ENCODE measurements at places on chromosomes 7 and 10.

DNA sequence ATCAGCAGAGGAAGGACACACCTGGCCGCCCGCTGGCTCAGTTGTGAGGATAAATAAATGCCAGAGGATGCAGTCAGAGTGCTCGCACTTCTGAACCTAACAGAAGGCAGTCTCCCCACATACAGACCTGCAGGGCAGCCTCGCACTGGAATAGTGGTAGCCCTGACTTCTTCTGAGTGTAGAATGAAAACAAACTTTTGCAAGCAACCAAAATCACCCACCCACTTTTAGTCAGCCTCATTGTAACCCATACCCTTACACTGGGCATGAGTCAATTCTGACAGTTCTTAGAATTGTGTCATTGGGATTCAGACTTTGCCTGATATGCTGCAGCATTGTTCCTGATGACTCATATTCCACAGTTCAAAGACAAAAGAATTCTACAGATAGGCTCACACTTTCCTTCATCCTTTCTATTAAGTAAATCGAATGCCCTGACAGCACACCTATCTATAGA, 167.0 kb upstream of the CDK1 start:
- no peak for DNase-seq

- DNase-seq = no peak
Observed at GRCh38 chr7:157616931-157617330, 280.1 kb downstream of the DNAJB6 start.

DNA sequence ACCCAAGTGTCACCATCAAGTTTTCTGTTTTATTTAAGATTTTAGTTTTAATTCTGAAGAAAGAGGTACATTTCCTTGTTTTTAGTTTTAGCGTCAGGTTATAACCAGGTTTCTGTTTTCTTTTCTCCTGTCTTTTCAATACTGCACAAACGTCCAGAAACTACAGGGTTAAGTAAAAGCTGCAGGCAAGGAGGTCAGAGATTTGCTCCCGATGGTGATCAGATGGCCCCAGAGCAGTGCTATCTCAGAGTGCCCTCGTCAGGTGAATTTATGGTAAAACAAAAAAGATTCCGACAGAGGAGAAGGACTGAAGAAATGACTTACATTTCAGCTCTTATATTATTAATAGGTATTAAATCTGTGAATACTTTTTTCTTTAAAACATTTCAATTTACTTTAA, 128.2 kb downstream of the STRA8 start:
- no peak for DNase-seq

GRCh38 chr7:112212571-112212970, 6.1 kb downstream of the ZNF277 start:
- no peak for DNase-seq

DNA sequence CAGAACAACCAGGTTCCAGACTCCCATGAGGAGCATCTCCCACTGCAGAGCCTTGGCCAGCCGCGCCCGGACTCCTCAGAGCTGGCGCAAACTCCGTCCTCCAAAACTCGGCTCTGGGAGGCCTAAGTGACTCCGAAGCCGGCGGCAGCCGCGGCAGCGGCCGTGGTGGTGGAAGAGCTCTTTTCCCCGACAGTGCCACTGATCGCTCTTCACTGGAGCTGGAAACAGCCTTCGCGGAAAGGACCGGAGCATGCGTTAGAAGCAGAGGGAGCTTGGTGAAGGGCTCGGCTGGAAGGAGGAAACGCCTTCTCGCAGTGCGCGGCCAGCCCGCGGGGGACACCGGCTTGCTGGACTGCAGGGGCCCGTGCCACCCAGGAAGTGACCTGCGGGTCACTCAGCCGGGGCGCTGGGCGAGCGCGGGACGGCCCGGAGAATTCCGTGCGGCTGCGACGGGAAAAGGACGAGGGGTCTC, 5.0 kb upstream of the HOXA13 start:
- DNase-seq = no peak

DNA sequence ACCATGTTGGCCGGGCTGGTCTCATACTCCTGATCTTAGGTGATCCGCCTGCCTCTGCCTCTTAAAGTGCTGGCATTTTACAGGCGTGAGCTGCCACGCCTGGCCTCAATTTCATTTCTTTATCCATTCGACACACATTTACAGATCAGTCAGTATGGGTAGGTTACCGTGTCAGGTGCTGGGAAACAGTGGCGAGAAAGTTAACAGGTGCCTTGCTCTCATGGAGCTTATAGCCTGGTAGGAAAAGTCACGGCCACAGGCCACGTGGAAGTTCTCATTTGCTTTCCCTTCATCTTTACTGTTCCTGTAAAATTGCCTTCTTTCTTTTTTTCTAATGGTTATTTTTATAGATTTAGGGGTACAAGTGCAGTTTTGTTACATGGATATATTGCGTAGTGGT, 2.6 kb upstream of the CAMK1D start:
- no peak for DNase-seq

DNA sequence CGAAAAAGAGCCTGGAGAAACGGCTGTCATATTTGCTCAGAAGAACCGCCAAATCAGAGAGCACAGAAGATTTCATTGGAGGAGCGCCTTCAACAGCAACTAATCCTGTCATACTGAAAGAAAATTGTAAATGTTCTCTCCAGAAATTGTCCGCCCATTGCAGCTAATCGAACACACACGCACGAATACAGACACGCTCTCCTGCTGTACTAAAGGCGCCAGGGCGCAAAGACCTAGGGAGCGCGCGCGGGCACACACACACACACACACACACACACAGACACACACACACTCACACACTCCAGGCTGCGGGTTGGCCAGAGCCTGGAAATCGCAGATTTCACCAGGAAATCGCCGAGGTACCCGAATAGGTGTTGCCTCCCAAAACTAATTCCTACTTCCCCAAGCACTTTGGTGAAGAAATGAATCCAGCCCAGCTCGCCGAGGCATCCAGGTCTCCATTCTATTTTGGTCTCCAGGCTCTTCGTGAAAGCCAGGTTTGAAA, at the start of gene CHRM2:
Gene CHRM2 (plus strand): TSS at position 157 of the 505 bp plus-strand sequence. CDS start 146,214 bp downstream, outside the sequence.
- DNase-seq = no peak

- no peak for DNase-seq
Observed at GRCh38 chr7:1242256-1242605, 9.6 kb downstream of the UNCX start.

DNA sequence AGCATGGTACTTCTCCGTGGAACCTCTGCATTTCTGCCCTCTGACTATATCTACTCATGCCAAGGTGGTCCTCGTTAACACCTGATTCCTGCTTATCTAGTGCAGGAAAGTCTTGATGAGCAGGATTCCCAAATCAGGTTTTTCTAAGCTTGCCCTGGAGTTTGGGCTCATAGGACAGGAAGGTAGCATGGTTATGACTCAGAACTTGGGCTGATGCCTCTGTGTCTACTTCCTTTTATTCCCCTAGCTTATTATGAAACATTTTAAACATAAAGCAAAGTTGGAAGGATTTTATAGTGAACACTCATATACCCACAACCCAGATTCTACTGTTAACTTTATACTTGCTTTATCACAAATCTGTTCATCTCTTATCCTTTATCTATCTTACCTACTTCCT, 5.6 kb downstream of the SUFU start:
- DNase-seq = no peak

DNA sequence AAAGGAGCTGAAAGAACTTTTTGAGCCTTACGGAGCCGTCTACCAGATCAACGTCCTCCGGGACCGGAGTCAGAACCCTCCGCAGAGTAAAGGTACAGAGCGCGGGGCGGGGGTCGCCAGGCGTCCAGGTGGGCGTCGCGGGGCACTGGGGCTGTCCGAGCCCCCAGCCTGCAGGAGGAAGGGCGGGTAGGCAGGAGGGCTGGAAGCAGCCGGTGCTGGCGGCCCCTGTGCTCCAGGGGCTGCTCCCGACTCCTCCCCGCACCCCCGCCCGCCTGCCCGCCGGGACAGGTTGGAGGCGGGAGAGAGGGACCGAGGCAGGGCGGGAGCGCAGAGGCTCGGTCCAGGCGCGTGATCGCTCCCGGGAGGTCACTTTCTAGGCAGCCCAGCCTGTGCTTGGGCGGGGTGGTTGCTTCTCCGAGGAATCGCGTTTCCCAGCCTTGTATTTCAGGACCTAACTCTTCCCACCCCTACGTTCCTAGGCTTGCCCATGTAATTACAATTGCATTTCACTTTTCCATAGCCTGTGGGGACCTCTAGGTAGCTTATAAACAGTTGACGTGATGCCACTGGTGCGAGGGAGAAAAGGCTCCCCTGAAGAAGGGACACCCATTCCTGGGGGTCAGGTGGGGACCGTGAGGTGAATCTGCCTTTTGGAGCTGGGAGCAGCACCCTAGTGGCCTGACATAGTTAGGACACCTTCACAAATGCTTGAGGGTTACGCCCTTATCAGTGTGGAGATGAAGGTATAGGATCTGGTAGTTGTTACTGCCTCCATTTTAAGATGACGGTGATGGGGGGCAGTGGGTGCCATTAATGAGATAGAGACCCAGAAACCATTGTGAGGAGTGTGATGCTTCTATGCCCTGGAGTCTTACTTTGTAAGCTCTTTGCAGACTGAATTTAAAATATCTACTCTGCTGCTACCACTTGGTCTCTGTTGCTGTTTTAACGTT, 148.2 kb downstream of the CELF2 start:
- no peak for DNase-seq

DNA sequence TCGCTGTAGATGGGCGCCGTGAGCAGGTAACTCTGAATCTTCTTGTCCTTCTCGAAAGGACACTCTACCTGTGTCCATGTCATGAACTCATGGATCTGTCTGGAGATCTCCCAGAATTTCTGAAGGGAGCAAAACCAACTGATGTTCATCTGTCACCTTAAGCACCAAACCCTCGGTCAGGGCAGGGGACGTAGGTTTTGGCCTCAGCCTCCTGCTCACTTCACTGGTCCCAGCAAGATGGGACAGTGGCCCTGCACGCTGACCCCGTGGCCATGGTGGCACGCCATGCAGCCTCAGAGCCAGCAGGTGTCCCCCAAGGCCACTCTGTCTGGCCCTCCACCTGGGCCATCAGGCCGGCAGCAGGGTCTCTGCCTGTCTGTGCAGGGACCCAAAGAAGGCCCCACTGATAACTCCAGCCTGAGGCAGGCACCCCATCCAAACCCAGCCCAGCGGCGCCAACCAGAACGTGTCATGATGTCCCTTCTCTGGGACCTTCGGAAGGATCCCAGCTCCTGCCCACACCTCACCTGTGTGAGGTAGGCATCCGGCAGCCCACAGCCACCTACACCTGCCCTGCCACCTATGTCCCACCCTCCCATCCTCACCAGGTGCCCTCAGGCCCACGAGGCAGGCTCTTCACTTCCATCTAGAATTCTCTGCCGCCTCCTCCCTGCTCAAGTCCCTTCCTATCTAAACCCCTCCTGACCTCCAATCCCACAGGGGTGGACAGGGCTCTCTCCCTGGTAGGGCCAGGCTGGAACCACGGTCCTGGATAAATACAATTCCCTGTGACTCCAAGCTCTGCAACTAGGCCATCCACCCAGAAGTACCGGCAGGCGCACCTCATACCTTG, 59.0 kb downstream of the CSGALNACT2 start:
- no peak for DNase-seq

GRCh38 chr10:80275135-80275498, 14.3 kb downstream of the MAT1A start:
- DNase-seq = no peak

- DNase-seq = no peak
Observed at GRCh38 chr7:95596198-95597063, at the start of gene PDK4. Gene PDK4, minus strand, starts transcription at chr7:95596516. Its CDS starts 223 bp downstream, at chr7:95596293.

DNA sequence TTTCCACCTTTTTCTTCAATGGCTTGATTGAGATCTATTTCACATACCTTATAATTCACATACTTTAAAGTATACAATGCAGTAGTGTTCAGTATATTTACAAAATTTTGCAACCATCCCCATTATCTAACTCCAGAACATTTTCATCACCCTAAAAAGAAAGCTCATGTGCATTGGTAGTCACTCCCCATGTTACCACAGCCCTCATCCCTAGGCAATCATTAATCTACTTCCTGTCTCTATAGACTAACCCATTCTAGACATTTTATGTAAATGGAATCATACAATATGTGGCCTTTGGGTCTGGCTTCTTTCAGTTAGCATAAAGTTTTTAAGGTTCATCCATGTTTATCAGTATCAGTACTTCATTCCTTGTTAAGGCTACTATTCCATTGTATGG, 214.2 kb downstream of the WDR11 start:
- DNase-seq = no peak

GRCh38 chr7:25124465-25125136, 459 bp downstream of the CYCS start:
- DNase-seq = no peak

- DNase-seq = no peak
Observed at GRCh38 chr10:69279110-69279509, 814 bp downstream of the HK1 start.

DNA sequence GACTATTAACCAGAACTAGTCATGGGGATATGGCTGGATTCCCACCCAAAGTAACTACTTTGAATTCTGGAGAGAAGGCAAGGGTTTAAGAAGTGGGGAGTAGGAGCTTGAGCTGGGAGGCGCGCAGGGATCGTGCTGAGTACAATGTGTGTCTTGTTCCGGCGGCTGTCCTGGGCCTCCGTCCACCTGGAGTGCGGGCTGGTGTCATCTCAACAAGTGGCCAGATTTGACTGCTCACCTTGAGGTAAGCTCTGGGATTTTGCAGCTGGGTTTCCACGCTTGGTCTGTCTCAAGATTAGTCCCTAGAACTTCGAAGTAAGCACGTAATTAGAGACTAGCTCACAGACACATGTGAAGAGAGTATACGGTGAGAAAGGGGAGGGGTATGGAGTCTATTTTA, 49.4 kb downstream of the GLRX3 start:
- DNase-seq = no peak

DNA sequence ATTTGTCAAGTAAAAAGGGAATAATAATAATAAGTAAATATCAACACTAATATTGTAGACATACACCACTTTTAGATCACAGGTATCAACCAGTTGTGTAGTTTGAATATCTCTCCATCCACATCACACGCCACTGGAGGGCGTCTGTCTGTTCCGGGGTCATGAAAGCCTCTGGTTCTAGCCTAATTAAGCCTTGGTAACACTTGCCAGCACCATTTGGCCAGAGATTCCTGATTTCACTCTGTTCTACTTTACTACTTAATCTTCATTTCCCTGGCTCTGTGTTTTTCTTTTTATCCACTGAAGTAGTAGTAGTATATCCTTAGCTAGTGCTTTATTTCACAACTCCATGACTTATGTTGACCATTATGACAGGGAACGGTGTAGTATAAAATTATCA, 285.6 kb upstream of the POM121L12 start:
- DNase-seq = no peak

- DNase-seq = no peak
Observed at GRCh38 chr10:51405580-51406351, 293.6 kb downstream of the CSTF2T start.

DNA sequence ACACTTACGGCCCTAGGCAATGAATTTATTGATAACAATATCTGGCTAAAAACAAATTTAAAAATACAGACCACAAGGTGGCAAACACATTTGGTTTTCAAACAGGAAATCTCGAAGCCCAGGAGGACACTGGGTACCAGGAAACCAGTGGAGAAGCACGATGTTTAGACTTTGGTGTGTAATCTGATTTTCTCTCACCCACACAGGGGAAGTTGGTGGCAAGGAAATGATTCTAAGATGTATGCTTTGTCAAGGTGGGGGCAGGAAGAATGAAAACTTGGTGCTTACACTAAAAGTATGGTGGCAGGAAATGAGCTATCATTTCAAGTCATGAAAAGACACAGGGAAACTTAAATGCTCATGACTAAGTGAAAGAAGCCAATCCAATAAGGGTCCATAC, 113.2 kb upstream of the ANKRD1 start:
- no peak for DNase-seq

GRCh38 chr7:49091519-49091918, 167.2 kb downstream of the CDC14C start:
- DNase-seq = no peak

Data from NCI-H1694 treated with DMSO at 0.1 percent for 48 hours (cell line).